CD8-positive, alpha-beta memory T cell (primary cell): ENCODE measurements at places on chromosomes 5 and 9. TPM values are rescaled to one million over a fixed set of nuclear protein-coding genes. Genes with fewer than 3 reads are reported as not detected.

Gene EFNA5
- total RNA-seq = not detected

Gene PCDHA3
- not detected for total RNA-seq

Gene IFNA13
- not detected for total RNA-seq

Gene IRX4
- total RNA-seq = not detected

Gene GPR151
- not detected for total RNA-seq

Gene AP3B1
- 40.3 TPM for total RNA-seq

Gene TICAM2
- total RNA-seq = 1.4 TPM

Gene LECT2
- not detected for total RNA-seq

Gene MAMDC2
- not detected for total RNA-seq

Gene PRR16
- total RNA-seq = not detected

Gene SOX30
- total RNA-seq = 0.09 TPM

Gene ACER2
- 3.0 TPM for total RNA-seq

Gene LRRC70
- total RNA-seq = 0.13 TPM

Gene PTPN3
- total RNA-seq = 0.48 TPM

Gene NAIP
- total RNA-seq = 2.5 TPM

Gene GRXCR2
- total RNA-seq = not detected

Gene CAAP1
- 19.4 TPM for total RNA-seq
